ENCODE measurements at places on chromosomes 4 and X.
A peak's percentile ranks its signal among the peaks of the same experiment; 100 is the strongest.

DNA sequence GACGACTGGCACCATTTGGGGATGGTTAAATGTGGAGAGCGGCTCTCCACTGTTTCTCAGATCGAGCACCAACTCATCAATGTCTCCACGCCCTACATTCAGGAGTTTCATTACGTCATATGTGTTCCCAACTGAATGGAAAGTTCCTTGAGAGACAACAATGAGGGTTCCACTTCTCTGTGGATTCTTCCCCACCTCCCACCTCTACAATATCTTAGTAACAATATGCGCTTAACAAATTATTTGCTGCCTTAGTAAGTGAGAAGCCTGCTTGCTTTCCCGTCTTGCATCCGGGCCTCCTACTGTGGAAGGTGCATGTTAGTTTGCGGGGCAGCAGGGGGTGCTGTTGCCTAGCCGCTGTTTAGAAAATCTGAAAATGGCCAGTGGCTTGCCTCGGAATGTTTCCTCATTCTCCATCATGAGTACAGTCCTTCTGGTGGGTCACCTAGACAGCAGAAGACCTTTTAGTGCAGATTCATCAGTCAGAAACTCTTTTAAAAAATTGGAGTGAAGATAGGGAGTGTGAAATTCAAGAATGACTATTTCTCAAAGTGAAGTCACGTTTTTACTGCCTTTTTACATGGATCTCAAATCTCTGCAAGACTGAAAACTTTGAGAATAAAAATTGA is 55.7 kb downstream of the PHOX2B start:
- DNase-seq: peak; percentile 4

DNA sequence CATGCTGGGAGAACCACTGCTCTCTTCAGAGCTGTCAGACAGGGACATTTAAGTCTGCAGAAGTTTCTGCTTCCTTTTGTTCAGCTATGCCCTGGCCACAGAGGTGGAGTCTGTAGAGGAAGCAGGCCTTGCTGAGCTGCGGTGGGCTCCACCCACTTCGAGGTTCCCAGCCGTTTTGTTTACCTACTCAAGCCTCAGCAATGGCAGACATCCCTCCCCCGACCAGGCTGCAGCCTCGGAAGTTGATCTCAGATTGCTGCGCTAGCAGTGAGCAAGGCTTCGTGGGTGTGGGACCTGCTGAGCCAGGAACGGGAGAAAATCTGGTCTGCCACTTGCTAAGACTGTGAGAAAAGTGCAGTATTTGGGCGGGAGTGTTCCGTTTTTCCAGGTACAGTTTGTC is 118.9 kb downstream of the SLC10A6 start:
- no peak for DNase-seq

GRCh38 chr4:82721819-82722423 is 76.7 kb downstream of the SCD5 start:
- no peak for DNase-seq

DNA sequence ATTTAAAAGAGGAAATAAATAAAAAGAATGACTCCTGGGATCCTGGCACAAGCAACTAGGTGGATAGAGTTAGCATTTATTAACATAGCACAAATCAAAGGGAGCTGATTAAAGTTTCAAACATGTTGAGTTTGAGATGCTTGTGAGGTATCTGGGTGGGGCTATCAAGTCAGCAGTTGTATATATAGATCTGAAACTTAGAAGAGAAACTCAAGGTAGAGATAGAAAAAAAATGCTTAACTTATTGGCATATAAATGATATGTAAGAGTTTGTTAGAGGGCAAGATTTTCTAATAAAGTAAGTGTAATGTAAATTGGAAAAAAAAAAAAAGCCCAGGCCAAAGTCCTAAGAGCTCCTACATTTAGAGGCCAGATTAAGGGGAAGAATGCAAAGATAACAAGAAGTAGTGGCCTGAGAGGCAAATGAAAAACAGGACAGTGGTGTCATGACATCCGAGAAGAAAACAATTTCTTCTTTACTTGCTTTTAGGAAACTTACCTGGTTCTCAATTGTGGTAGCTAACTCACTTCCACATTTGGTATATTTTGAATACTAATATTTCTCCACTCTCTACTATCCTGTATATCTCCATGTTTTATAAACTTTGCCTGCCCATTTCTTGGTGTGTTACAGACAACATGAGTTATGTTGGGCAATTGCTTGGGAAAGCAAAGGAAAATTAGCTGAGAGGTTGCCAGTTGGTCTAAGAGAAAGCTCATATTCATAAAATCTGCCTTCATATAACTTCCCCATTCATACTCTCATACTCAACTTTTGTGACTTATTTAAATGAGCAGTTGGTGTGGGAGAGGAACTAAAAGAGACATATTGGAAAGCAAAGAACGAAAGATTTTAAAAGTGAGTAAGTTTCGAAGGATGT is 169.2 kb downstream of the PARM1 start:
- DNase-seq: no peak

DNA sequence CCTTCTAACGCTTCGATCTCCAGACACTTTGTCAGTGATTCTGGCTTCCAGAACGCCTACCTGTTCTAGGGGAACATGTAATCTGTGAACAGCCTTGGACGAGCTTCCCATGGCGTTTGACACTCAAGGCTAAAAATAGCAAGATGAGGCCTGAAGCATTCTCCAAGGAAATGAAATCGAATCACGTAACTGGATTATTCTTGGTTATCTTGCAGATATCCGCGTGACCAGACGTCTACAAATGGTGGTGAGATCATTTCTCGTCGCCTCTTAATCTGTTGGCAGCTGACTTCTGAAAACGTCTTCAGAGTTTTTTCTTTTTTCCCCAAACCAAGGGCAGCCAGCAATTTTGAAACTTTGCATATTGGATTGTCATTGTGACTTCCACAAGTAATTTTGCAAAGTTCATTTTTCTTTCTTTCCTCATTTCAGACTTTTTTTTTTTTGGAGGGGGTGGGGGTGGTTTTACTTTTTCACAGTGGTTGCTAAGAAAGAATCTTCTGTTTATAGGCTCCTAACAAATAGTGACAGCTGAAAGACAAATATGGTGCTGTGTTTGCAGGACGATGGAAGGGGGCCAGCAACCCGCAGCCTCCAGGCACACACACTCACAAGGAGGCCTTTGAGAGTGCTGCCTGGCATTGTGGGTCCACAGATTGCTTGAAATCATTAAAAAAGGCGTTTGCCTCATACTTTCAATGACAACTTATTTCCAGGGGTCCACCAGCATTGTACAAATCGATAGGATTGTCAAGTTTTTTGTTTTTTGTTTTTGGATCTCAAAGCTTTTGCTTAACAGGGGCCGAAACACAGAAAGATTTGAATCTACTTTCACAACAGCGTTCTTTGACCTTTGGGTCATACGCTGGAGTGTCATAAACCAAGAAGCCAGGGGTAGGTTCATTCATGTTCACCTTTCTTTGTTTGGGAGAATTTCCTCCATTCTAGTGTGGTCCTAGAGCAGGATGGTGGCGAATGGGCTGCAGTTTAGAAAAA is 32.4 kb upstream of the PDLIM3 start:
- DNase-seq: no peak

DNA sequence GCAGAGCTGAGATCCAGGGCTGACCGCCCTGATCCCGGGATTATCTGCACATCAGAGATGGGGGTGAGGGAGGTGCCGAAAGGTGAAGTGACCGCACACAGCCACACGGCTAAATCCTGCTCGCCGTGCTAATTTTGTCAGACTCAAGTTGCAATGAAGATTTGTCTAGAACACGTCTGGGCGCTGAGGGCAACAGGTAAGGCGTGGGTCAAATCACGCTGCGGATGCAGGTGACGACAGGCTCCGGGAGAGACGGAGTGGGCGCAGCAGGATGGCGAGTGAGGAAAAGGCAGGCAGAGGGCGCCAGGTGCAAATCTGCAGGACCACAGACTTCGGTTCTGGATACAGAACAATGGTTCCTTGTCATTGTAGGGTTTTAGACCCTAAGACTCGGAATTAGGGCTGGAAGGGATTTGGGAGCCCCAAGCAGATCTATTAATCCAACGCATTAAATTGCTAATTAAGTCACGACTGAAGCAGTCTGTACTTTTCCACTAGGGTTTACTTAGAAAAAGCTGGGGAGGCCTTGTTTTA is 1.9 kb upstream of the TBC1D14 start:
- DNase-seq: no peak

- DNase-seq: no peak
Measured at GRCh38 chr4:155042014-155042413, 166.4 kb upstream of the NPY2R start.

DNA sequence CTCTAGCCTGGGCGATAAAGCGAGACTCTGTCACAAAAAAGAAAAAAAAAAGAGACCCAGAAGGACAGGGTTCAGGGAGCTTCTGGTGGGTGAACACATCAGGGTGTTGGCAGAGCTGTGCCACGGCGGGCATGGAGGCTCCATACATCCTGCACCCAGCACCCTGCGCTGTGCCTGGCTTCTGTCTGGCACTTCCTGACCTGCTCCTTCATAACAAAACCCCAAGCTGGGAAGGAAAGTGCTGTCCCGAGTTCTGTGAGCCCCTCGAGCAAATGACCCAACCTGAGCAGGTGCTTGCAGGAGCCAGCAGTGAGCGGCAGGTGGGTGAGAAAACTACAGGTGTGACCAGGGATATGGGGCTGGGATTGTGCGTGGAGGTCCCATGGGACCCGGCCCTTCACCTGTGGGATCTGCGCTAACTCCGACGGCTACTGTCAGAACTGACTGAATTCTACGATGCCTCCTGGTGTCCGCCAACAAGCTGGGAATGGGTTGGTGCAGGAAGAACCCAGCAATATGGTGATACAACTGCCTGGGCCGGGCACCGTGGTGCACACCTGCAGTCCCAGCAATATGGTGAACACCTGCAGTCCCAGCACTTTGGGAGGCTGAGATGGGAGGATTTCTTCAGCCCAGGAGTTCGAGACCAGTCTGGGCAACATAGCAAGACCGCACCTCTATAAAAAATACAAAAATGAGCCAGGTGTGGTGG is 18.9 kb downstream of the ASMTL start:
- no peak for DNase-seq

DNA sequence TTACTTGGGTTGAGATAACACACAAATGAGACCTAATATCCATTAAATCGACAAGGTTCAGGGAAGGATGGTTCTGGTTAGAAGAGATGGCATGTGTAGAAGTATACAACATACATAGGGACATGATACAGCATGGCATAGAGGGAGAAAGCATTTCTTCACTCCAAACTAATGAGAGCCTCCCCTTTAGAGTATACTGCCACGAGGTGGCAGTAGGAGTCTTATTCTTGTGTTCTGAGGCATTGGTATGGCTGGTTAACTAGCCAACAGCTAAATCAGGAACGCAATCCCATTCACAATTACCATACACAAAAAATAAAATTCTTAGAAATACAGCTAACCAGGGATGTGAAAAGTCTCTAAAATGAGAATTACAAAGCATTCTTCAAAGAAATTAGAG is 29.1 kb upstream of the TRO start:
- no peak for DNase-seq

GRCh38 chr4:157072002-157072401 is 3.9 kb upstream of the GLRB start:
- DNase-seq: no peak

- DNase-seq: no peak
Measured at GRCh38 chrX:53642337-53642736, 44.2 kb downstream of the HUWE1 start.

DNA sequence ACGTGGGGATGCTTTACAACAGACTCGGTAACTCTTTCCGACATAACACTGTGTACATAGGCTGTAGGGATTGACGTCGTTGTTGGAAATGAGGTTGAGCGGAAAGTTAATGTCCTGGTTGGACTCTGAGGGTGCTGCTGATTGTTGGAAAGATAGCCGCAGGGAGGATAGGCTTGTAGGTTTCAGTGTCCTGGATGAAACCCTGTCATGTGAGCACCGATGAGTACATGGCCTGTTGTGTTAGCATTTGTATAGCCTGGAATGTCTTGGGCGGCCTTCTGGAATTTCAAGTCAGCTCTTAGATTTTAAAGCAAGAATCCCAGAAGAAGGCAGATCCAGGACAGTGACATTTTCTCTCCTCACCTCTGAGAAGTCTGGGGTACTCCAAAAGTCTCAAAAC is 63.3 kb downstream of the TBC1D14 start:
- DNase-seq: no peak

DNA sequence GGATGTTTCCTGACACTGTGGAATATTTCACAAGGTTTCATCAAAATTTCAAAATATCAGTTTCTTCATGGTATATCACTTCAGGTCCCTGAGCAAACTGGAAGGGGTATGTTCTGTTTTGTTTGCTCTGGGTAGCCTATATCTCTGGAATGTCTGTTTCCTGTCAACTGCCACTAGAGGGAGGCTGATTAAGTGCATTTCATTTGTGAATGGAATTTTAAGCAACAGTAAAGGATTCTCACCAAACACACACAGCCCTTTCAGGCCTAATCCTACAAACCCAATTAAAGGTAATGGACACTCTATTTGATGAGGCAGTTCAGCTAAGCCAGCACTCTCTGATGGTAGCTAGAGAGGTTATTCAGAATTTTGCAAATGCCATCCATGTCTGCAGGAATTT is 307.1 kb downstream of the TEX13A start:
- DNase-seq: no peak

DNA sequence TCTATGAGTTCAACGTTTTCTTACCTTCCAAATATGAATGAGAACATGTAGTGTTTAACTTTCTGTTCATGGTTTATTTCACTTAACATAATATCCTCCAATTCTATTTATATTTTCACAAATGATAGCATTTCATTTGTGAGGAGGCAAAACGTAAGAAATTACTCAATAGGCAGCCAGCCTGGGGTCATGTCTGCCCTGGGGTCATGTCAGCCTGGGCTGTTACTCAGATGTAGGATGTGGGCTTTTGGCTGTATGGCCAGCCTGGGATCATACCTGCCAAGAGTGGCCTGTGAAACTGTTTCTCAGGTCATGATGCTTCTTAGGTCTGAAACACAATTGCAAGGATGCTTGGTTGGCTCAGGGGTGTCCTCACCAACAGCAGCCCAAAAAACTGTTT is 187.0 kb downstream of the FBXO8 start:
- no peak for DNase-seq

DNA sequence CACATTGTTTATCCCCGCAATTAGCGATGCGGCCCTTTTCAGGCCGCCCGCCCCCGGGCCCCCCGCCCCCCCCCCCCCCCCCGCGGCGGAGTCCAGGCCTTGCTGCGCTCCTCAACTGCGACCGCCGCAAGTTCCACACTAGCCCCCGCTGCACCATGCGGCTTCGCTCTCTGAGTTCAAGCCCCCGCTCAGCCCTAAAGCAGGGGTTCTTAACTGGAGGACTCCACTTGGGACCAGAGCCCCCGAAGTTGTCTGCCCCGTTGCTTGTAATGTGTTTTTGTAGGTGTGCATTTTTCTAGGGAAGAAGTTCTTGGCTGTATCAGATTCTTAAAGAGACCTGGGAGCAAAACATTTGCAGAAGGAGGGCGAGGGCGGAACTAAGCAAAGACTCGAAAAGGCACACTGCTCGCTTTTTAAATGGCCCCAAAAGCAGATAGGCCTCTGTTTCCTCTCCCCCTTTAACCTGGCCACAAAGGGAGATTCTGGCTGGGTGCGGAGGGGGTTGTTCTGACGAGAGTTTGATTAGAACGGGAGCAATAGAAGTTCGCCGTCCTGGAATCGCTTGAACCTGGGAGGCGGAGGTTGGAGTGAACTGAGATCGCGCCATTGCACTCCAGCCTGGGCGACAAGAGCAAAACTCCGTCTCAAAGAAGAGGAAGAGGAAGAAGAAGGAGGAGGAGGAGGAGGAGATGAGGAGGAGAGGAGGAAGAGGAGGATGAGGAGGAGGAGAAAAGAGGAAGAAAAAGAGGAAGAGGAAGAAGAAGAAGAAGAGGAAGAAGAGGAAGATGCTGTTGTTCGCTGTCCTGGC is 2.3 kb upstream of the MSX1 start:
- no peak for DNase-seq

GRCh38 chrX:53018627-53019026 is 30.0 kb upstream of the GPR173 start:
- DNase-seq: no peak

GRCh38 chr4:41994461-41994985 is 4.2 kb downstream of the SLC30A9 start:
- DNase-seq: no peak

- no peak for DNase-seq
Measured at GRCh38 chr4:48546336-48546735, 56.3 kb downstream of the ZAR1 start.

All from GOT3 (cell line).